ENCODE measurements at places on chromosomes 16 and 17.

GRCh38 chr17:29084541-29085146 lies 41.7 kb downstream of the PIPOX start:
- DNase-seq = no peak

GRCh38 chr17:78818152-78818846 lies 22.3 kb downstream of the USP36 start:
- no peak for DNase-seq

GRCh38 chr16:17283016-17283415 lies 187.7 kb downstream of the XYLT1 start:
- DNase-seq = no peak

- DNase-seq = no peak
Measured at GRCh38 chr17:65290056-65290455, 152.9 kb downstream of the RGS9 start.

GRCh38 chr17:6241381-6241780 lies 171.2 kb downstream of the WSCD1 start:
- no peak for DNase-seq

GRCh38 chr16:75535901-75536300 lies at the start of gene CHST5:
CHST5 (minus strand) TSS chr16:75536108; CDS start chr16:75530384, 5,724 bp downstream.
- no peak for DNase-seq

GRCh38 chr17:28093999-28094716 lies 51.7 kb downstream of the NLK start:
- no peak for DNase-seq

- no peak for DNase-seq
Measured at GRCh38 chr16:17371299-17371698, 99.5 kb downstream of the XYLT1 start.

- no peak for DNase-seq
Measured at GRCh38 chr17:80725517-80725916, 180.9 kb downstream of the RPTOR start.

- peak; percentile 27 for DNase-seq
Measured at GRCh38 chr16:13186813-13187212, 285.4 kb downstream of the SHISA9 start.

DNA sequence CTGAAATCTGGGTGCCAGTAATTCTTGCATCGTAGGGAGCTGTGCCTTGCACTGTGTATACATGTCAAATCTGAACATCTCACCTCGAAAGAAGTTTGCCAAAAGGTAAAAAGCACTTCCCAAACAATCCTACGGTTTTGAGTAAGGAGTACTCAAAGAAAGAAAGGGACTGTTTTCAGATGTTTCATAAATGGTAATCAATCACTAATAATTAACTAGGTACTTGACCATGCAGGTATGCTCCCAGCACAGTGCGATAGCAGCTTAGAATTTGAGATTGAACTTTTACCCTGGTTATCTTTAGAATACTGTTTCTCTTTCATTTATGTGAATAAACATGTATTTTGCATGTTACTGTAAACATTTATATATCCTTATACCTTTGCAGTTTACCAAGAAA lies 39.0 kb downstream of the PRKCA start:
- DNase-seq = no peak

DNA sequence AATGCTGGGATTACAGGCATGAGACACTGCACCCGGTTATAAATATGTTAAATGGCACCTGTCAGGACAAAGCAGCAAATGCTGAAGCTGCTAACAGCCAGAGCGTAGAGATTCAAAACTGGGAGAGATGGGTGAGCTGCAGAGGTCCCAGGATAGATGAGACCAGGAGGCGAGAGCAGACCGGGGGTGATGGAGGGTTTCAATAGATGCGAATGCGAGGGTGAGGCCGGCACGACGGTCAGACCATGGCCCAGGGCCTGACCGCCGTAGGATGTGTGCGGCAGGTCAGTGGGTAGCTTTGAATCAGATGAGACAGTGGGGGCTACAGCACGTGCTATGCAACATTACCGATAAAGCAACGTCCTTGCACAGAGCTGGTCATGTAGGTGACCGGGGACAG lies 14.3 kb downstream of the CCDC40 start:
- no peak for DNase-seq

- peak; percentile 68 for DNase-seq
Measured at GRCh38 chr16:86072328-86073102, 173.6 kb downstream of the IRF8 start.

- DNase-seq = no peak
Measured at GRCh38 chr17:37483311-37484039, 6.2 kb upstream of the DUSP14 start.

- no peak for DNase-seq
Measured at GRCh38 chr17:73984941-73985340, 218.5 kb upstream of the RPL38 start.

DNA sequence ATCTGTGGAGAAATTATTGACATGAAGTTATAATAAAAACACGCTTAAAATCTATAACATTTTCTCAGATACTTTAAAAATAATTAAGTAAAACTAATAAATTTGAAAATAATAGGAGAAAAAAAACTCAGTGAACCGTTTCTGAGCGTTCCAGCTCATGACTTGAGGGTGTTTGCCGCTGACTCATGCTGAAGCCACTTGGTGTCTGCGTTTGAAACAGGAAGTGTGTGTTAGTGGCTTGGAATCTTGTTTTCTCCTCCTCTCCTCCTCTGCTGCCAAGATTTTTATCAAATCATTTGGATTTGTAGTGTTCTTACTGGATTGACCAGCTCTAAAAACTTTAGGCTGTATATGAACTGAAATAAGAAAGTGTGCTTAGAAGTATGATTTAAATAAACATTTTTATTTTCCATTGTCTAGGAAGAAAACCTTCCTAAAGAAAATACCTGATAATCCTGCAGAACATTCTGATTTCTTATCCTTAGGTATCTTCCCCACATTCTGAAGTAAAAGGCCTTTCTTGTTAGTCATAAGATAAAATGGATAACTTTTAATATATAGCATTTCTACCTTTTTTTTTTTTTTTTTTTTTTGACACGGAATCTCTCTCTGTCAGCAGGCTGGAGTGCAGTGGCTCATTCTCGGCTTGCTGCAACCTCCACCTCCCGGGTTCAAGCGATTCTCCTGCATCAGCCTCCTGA lies 30.8 kb downstream of the USP10 start:
- peak; percentile 97 for DNase-seq

DNA sequence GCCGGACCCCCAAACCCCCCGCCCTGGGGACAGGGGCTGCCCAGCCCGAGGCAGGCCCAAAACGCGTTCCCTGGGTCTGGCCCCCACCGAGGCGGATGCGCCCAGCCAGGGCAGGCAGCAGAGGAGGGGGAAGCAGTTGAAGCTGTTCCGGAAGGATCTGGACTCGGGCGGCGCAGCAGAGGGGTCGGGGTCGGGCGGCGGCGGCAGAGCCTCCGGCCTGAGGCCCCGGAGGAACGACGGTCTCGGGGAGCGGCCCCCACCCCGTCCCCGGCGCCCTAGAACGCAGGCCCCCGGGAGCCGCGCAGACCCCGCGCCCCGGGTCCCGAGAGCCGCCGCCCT lies 22.9 kb upstream of the ZFPM1 start:
- no peak for DNase-seq

DNA sequence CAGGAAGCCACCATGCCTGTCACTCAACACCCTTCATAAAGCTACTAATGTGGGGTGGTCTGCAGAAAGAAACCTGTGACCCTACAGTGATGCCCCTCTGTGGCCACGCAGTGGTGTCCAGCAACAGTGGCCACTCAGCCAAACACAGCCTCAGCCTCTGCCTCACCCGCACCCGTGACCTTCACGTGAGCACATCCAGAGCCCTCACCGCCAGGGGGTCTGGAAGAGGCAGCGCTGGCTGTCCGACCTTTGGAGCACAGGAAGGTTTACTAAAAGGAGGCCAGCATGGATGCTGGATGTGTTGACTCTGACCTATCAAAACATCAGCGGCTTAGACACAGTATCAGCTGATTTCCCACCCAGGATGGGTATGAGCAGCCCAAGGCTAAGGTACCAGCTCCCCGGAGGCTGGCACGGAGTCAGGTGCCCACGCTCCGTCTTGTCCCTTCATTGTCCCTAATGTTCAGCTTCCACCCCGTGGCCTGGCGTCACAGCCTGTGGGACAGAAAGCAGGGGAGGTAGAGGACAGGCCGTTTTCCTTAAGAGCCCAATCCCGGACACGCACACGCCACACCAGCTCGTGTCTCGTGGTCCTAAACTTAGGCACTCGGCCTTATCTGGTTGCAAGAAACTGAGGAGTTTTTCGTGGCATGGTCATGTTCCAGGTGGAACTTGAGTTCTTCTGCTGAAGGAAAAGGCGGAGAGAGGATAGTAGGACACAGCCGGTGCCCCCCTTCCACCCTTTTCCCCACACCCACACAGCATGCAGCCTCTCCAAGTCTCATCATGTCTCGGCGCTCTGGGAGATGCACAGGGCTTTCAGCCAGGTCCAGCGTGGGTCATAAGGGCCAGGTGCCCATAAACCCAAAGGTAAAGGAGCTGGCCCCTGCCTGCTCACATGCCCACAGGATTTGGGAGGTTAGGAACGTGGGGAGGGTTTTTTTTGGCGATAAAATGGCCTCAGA lies 49.7 kb upstream of the ENDOV start:
- no peak for DNase-seq

- no peak for DNase-seq
Measured at GRCh38 chr16:48244863-48245195, 729 bp downstream of the LONP2 start.

- DNase-seq = peak; percentile 93
Measured at GRCh38 chr16:66925322-66925840, at the start of gene RRAD. RRAD (minus strand) TSS chr16:66925535; CDS start chr16:66925179, 356 bp downstream.

DNA sequence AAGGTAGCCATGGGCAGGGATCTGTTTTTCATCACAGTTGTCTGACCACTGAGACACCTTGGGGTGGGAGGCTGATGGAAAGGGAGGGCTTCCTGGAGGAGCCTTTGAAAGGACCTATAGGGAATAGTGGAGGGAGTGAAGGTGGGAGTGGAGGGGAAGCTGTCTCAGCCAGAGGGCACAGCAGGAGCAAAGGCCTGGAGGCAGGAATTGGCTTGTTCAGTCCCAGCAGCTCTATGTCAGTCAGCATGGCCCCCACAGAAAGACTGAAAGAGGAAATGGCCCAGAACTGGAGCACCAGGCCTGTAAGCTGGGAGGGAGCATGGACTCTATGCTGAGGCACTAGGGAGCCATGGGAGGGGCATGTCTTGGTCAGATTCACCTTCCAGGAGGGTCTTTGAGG lies 12.8 kb upstream of the CBFB start:
- no peak for DNase-seq

DNA sequence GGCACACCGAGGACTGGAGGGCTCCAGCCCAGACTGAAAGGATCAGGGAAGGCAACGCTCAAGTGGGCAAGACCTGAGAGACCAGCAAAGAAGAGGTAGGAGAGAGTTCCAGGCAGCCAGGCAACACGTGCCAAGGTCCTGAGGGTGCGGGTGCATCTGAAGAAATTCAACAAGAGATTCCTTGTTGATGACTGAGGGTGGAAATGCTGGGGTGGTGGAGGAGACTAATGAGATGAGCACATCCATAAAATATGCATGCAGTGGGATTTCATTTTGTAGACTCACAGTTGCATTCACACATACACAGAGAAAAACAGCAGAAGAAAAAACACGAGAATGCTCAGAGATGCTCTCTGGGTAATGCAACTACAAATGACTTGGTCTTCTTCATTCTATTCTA lies 154.8 kb upstream of the FOXF1 start:
- peak; percentile 12 for DNase-seq

DNA sequence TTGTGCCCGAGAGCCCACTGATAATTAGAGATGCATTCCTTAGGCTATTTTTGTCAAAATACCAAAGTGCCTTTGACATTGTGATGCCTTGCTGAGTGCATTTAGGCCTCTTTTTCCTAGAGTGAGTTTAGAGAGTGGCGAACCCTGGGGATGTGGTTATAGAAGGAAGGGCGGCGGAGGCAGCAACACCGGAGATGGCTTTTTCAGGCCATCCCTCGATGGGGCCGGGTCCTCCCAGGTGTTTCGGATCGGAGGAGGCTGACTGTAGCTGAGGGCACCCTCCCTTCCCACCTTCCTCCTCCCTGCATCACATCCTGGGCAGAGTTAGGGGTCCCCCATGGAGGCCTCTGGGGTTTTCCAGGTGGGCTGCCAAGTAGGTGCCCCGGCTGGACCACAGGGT lies 6.6 kb upstream of the SNAI3 start:
- no peak for DNase-seq

DNA sequence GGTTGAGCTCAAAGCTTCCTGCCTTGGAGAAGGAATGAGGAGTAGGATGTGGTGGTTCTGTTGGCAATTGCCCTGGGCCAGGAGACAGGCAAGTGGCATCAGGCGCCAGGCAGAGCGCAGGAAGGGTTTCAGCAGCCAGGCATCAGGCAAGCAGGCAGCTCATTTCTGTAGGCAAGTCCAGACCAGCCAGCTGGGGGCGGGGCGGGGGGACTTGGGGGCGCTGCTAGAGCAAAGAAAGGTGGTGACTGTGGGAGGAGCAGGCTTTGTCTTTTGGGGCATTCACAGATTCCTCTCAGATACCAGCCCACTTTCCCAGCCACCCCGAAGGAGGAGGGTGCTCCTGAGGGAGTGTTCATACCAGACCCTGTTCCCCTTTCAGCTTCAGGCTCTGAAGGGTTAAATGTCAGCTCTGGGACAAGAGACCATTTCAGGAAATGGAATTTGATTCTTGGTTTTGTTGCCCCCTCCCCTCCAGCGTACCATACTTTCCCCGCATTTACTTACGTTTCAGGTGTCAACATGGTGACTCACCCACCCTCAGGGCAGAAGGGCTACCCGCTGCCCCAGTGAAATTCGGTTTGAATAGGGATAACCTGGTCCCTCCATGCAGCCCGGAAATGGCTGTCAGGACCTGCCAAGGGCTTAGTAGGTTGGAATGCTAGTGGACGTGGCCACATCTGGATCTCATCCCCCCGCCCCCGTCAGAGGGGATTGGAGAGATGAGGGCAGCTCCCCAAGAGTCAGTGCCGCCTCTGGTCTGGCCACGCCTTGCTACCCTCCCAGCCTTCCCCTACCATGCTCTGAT lies 13.2 kb downstream of the NGFR start:
- no peak for DNase-seq

GRCh38 chr17:19411631-19412030 lies 599 bp downstream of the RNF112 start:
- DNase-seq = no peak

DNA sequence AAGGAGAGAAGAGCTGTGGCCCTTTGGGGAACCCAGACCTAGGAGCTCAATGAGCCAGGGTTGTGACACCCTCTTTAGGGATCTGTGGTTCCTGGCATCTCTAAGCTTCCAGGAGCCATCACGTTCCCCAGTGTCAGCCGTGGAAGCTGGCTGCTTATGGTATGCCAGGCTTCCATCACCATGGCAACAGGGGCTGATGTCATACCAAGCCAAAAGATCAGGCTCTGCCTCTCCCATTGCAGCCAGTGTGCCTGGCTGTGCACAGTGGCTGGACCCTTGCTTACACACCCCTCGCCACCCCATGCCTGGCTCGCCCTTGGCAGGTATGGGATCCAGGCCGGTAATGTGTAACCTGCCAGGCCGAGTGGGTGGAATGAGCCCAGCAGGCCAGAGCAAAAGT lies 91.1 kb downstream of the SSH2 start:
- no peak for DNase-seq
